NCI-H1417 treated with DMSO at 0.1 percent for 48 hours (cell line): ENCODE measurements at places on chromosomes 13 and 19.

GRCh38 chr19:39401070-39401548, 5.5 kb upstream of the ZFP36 start:
- DNase-seq, result no peak

GRCh38 chr19:30020189-30020588, 78.2 kb downstream of the URI1 start:
- DNase-seq, result no peak

DNA sequence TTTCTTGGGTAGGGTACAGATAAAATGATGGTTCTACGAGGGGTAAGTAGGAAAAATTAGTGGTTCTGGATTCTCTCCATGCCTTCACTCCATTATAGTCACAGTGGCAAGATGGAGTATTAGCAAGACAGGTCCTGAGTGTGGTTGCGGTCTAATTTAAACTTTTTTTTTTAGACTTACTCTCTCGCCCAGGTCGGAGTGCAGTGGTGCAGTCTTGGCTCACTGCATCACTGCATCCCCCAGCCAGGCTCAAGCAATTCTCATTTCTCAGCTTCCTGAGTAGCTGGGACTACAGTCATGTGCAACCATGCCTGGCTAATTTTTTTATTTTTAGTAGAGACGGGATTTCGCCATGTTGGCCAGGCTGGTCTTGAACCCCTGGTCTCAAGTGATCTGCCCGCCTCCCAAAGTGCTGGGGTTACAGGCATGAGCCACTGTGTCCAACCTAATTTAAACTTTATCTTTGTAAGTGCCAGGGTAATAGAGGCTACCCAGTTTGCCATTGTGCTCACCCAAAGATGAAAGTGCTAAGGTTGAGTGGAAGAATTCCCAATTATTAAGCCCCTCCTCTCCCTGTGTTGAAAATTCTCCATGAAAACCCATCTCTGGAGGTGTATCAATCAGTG, 135.6 kb downstream of the TM9SF2 start:
- DNase-seq, result no peak

GRCh38 chr13:78820541-78820940, 161.6 kb upstream of the OBI1 start:
- DNase-seq, result no peak

DNA sequence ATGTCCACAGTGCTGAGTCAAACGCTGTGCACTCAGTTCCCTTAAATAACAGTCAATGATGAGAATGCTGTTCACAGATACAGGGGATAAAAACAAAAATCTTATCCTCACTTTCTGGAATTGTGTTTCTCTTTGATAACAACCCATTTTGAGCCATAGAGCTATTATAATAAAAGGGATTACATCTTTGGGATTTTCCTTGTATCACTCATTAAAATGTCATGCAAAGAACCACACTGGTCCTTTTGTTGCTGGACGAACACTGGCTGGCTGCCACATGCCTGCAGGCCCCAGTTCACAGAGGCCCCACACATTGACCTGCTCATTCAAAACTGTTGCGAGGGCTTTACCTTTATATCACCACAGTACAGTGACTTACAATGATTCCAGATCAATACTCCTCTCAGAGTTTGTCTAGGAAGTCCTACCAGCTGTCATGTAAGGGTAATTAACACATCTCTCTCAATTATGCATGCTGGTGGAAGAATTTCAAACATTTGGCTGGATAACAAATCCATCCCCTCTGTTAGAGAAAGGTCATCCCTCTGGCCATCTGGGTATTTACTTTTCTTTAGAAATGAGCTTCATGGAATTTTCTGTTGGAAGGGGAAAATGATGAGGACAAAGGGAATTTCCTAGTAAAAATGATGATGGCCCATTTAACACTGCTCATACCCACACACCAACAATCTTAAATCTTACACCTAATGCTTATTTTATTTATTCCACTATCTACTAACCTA, 85.9 kb downstream of the MBNL2 start:
- DNase-seq, result no peak

DNA sequence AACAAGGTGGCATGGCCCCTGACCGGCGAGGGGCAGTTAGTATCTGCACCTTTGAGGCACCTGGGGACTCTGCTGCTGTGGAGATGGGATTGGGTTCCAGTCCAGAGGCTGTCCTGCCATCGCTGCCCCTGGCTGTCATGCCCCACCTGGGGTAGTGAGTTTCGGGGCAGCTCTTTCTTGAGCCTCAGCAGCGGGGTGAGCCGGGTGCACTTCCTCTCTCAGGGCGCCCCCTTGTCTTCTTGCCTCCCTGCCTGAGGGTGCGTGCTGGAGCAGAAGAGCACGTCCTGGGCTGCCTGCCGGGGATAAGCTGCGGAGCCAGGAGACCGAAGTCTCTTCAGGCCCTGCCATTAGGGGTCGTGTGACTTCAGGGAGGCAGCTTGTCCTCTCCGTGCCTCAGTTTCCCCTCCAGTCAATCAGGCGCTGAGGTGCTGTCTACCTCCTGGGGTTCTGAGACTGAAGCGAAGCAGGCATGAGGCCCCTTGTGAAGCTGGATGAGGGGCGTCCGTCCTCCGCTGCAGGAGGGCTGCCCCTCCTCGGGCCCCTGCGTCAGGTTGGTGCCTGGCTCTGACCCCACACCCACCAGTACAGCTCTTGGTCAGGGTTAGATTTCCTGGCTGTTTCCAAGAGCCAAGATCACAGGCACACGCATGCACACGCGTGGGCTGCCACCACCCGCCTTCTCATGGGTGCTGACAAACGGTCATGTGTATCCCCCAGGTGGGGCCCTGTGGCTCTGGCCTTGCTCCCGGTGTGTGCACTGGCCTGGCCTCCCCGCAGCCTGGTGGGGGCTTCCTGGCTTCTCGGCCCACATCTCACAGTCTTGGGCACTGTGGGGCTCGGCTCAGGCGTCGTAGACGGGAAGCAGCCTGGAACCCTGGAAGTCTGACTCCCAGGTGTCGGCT, 8.3 kb downstream of the GNA11 start:
- DNase-seq, result no peak

GRCh38 chr19:48290401-48290770, 20.5 kb downstream of the ZNF114 start:
- no peak for DNase-seq

- no peak for DNase-seq
These were observed 45.5 kb upstream of the C13orf46 start for GRCh38 chr13:114019367-114019766.

DNA sequence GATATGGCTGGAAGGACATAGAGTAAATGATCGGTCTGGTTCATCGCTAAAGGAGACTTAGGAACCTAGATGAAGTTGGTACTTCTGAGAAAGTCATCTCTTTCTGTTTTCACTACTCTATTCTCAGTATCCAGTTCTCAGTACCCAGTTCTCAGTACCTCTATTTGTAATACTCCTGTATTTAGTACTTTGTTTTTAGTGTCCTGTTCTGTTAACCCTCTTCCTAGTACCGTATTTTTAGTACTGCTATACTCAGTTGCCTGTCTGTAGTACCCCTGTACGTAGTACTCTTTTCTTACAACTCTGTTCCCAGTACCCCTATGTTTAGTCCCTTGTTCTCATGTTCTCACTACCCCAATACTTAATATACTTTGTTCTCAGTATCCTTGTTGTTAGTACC, 1.2 kb downstream of the RFXAP start:
- no peak for DNase-seq

GRCh38 chr19:50490411-50490811, 13.8 kb upstream of the GARIN5A start:
- no peak for DNase-seq

DNA sequence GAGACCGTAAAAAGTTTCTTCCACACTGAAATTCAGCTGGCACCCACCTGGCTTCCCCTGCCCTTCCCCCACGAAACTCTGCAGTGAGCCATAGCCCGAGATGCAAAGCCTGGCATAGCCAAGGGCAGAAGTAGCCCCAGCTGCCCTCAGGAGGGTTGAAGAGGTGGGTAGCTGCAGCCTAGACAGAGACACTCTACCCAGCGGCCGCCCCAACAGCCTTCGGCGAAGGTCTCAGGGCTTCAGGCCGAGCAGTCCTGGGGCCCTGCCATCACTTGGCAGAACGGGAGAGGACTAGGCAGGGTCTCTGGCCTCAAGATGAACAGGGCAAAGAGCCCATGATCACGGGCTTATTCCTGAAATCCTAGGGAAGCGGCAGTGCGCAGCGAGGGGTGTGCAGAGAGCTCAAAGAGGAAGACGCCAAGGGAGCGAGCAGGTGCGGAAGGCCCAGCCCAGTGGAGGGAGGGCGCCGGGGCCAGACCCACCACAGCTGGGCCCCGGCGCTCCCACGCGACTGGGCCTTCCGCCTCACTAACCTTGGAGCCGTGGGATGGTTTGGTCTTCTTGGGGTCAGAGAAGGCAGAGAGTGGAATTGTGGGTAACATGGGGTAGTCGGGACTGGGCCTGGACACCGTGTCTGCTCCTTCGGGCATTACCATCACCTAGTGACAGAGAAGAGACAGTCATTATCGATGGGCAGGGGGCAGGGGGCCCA, 53.2 kb downstream of the MLLT1 start:
- DNase-seq, result no peak

- no peak for DNase-seq
These were observed 9.3 kb upstream of the HIF3A start for GRCh38 chr19:46287585-46287984.

GRCh38 chr19:994516-994915, 5.7 kb upstream of the GRIN3B start:
- DNase-seq, result no peak

- DNase-seq, result no peak
These were observed 20.0 kb downstream of the ENOX1 start for GRCh38 chr13:43766725-43767124.

DNA sequence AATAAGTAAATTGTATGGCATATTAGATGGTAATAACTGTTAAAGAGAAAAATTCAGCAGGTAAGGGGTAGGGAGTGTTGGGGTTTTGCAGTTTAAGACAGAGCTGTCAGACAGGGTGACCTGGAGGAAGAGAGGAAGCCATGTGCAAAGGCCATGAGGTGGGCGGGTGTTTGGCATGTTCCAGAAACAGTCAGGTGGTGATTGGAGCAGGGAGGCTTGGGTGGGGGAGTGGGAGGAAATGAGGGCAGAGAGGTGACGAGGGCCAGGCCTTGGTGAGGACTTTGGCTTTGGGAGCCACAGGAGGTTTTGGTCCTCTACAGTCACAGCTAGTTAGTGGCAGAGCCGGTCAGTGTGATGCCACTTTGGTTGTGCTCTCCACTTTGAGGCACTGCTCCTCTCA, 20.1 kb downstream of the RYR1 start:
- DNase-seq, result no peak

- DNase-seq, result no peak
These were observed 479.1 kb downstream of the FOXO1 start for GRCh38 chr13:40187324-40187795.

DNA sequence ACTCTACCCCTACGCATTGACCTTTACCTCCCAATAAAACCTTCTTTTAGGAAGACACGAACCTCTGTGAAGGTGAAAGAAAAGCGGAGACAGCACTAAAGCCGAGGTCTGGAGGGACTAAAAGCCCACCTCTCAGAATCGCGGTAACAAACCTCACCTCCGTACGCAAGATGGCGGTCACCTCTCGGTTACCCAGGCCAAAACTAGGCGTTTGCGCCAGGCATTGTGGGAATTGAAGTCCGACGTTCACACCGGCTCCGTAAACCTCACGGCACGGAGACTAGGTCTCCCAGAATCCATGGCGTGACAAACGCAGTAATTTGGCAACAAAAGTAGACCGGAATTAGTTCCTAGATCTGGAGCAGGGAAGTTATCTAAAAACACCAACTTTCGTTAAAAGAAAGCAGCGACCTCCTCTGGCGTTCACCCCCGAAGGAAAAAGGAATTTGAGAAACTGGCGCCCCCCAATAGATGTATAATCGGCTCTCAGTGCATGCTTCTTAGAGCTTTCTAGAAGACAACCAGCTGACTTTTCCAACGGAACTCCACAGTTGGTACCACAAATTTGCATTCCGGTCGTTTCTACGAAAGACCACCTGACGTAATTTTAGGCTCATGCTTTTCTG, at the start of gene N4BP2L2:
Gene N4BP2L2 (minus strand): TSS at position 175 of the 626 bp plus-strand sequence. CDS start 1,768 bp downstream, outside the sequence.
- DNase-seq, result peak; percentile 45

- DNase-seq, result peak; percentile 84
These were observed 15.5 kb downstream of the GGACT start for GRCh38 chr13:100573121-100573520.

GRCh38 chr13:75666646-75667351, 30.7 kb downstream of the LMO7 start:
- no peak for DNase-seq

- no peak for DNase-seq
These were observed 26.6 kb downstream of the CBY2 start for GRCh38 chr13:45728759-45729158.

DNA sequence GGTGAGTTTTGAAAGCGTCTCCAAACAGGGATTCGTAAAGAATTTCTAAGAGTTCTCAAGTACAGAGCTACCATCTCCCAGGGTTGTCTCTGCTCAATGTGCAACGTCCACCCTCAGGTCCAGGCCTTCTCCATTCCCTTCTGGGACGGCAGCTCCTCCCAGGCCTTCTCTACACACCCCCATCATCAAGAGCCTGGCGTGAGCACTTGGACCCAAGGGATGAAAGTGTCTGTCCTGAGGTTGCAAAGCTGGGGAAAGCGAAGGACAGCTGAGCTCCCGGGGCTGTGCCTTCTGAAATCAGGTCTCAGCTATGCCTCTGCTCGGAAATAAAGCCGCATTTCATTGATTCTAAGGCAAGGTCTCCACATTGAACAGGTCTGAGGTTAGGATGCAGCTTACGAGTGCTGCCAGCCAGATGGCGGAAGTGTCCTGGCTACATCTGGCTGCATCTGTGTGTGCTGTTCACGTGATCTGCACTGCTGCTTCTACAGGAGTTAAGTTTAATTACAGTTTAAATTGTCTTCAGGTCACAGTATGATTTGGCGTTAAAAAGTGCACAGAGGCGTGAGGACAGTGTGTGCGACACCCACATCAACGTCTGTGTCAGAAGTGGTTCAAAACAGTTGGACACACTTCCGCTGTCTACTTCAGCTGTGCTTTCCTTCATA, 27.0 kb upstream of the MIER2 start:
- DNase-seq, result peak; percentile 63

- DNase-seq, result no peak
These were observed 77.1 kb downstream of the GGACT start for GRCh38 chr13:100511466-100511865.

GRCh38 chr19:13102666-13103580, at the start of gene LYL1:
TSS of gene LYL1 (minus strand) at chr19:13102858. CDS start at chr19:13101171, 1,687 bp downstream.
- DNase-seq, result no peak

- no peak for DNase-seq
These were observed 118.3 kb upstream of the STARD13 start for GRCh38 chr13:33403807-33404362.
